GOT3 (cell line): ENCODE measurements at places on chromosomes 6 and 20.

- no peak for DNase-seq
Measured at GRCh38 chr20:24948939-24949679, at the start of gene CST7. CST7 (plus strand) TSS chr20:24949269; CDS start chr20:24949506, 237 bp downstream.

- no peak for DNase-seq
Measured at GRCh38 chr6:62808565-62809293, 402.5 kb upstream of the FKBP1C start.

- DNase-seq: no peak
Measured at GRCh38 chr6:33216117-33216649, 7.9 kb downstream of the RING1 start.

DNA sequence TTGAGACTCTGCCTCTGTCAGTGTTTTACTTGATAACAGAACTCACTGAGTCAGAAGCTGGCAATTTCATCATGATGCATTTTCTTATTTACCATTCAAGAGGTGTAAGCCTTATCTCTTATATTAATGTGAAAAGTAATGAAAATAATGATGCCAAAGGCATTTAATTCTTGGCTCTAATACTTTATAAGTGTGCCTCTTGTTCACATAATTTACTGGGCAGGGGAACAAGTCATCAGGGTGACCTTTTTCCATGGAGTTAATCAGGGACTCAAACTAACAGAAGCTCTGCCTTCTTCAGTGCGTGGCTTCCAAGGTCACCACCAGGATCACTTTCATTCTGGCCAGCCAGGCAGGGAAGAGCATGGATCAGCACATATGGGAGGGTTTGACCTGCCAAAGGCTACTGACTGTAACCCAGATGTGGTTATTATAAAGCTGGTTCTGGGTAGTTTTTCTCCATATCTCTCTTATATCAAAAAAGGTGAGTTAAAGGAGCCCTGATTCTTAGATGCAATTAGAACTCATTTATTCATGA, 5.2 kb upstream of the PLCB1 start:
- DNase-seq: no peak

DNA sequence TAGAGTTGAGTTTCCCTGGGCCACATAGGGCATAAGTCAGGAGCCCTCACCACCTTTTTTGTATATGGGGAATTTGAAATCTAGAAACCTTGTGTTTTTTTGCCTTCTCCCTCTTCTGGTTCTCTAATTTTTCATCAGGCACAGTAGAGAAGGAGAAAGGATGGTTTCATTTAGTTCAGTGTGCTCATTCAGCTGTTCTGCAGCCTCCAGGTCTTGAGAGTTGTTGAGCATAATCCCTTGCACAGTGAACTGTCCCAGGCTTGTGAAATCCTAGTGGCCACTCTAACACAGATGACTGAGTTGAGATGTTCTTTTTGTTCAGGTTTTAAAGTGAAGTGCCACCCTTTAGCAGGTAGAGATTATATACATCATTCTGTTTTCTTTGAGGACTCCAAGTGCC, 183.5 kb downstream of the CDKAL1 start:
- DNase-seq: no peak

DNA sequence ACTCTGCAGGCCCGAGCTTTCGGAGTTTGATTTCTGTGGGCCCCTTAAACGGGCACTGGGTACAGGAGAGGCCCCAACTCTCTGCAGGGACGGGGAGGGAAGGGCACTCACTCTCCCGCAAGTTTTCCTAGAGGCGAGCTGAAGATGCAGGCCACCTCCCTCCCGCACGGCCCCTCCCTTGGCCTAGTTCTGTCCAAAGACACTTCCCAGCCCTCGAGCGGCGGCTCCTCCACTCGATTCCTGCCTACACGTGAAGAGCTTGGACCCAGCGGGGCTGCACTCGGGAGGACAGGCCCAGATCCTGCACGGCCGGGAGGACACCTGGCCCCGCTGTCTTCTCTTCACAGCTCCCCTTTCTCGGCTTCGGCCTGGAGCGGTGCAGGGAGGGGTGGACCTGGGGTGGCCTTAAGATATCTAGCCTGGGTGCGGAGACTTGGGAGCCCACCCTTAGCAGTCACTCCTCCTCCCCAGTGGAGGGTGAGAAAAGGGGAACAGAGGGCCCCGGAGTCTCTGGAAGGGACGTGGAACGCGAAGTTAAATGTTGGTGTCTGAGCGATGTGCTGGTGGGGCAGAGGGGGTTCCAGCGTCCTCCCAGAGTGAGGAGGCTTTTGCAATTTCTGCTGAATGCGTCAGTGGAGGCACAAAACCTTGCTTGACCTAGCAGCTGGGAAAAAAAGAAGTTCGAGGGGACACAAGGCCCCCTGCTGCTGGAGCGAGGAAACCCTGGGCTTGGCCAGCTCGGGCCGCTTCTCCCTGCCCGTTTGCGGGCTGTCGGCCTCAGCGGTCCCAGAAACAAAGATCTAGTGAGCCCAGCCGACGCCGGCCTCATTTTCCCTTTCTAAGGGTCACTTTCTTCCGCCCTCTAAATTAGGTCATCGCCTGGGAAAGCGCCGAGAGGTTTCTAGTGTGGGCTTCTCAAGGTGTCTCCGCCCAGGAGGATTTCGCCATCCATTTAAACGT, 4.9 kb downstream of the OLIG3 start:
- DNase-seq: no peak

DNA sequence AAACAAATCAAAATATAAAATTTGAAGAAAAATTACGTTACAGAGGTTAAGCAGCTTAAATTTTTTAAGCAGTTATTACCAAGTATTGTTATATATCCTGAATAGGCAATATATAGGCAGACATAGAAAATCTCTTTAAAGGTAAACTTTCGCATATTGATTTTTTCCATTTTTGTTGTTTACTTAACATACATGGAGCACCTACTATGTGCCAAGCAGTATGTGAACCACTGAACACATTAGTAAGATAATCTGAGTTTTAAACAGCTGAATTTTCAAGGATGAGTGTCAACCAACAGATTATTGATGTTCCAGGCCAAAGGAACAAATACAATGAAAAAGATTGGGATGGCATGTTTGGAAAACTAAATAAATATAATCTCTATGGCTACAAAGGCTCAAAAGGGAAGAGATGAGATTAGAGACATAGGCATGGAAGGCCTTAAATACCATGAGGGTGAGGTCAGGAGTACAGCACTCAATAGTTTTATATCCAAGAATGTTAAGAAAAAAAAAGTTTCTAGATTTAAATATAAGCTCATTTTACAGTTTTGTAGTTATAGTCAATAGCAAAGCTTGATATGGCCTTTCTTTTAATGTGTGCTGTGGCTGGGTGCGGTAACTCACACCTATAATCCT, 277.5 kb downstream of the PTPRK start:
- no peak for DNase-seq

- DNase-seq: no peak
Measured at GRCh38 chr6:67221226-67221625, 1413.9 kb upstream of the ADGRB3 start.

DNA sequence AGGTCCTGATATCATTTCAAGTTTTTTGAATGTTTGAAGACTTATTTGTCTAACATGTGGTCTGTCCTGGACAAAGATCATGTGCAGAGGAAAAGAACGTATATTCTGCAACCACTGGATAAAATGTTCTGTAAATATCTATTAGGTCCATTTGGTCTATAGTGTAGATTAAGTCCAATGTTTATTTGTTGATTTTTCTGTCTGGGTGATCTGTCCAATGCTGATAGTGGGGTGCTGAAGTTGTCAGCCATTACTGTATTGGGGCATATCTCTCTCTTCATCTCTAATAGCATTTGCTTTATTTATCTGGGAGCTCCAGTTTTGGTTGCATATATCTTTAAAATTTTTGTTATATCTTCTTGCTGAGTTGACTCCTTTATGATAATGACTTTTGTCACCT, 258.4 kb upstream of the CITED2 start:
- DNase-seq: no peak

DNA sequence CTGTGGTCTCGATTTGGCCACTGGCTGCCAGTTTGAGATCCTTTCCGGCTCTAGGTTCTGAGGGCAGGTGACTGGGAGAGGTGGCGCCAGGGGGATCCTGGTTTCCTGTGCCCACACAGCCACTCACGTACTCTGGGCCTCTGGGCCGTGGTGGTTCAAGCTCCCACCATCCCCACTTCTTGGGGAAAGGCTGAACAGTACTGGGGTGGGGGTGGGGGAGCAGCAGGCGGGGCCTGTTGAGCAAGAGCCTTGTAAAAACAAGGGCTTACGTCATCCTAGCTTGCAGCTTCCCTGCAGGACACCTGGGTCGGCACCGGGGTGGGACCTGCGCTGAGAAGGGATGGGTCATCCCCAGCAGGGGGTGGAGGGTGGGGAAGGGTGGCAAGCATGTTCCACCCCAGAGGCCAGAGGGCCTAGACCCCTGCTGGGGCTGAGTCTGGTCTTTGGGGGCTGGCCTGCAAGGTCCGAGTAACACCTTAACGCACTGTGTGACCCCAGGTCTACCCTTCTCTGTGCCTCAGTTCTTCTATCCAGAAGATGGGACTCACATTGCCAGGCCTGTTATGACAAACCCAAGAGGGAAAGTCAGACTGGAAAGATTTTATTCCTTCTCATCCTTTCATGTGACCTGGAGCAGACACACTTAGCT, 3.1 kb upstream of the CEBPB start:
- no peak for DNase-seq

GRCh38 chr6:23111984-23112383, 542.6 kb downstream of the HDGFL1 start:
- DNase-seq: no peak

DNA sequence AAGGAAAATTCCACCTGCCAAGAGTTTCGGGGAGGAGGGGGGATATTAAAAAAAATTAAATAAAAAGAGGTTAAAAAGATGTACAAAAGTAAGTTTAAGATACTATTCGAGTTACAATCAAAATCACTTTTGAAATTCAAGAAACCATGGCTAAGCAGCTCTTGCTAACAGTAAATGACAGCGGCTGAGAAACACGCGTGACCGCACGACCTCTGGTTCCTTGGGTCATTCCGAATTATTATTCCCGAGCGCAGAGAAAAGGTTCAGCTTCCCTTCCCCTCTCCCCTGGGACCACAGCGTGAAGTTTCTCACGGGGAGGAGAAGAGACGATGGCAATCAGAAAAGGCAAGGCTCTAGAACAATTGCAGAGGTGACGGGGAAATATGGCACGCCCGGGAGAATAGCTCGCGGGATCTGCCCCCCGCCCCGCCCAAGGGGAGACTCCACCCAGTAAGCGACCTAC, 496 bp downstream of the TMEM242 start:
- DNase-seq: no peak

- DNase-seq: no peak
Measured at GRCh38 chr6:134593887-134594286, 276.0 kb upstream of the SGK1 start.

GRCh38 chr20:47956268-47956995, 171.2 kb upstream of the SULF2 start:
- DNase-seq: no peak

DNA sequence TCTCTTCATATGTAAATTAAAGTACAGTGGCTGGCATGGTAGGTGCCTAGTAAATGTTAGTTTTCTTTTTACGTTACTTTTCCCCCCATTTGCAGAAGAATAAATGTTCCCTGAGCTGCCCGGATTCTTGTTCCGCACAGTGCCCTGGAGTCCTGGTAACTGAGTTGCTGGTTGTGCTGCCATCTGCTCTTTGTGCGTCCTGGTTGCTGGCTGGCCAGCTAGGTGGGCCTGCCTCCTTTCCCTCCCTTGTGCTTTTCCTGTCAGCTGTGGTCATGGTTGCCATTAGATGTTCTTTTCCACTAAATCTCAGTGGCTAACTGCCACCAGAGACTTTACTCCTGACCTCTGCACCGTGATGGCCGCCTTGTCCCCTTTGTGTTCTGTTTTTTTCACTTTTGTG, 28.6 kb downstream of the CEP43 start:
- no peak for DNase-seq

DNA sequence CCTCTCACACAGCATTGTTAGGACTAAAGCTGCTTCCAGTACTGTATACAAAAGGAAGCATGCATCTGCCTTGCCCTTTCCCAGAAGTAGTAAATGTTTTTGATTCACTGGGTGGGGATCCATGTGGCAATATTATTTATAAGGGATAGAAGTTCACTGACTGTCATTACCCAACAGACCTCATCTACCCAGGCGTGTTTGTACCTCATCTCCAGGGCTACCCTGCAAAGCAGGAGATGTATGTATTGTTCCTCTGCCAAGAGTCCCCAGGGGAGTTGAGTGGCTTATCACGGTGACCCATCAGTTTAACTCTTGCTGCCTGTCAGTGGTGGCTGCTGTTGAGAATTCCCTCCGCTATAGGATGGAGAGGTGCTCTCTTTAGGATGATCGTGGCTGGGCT, 42.5 kb downstream of the SLC24A3 start:
- DNase-seq: no peak

GRCh38 chr20:51807720-51808250, 5.5 kb upstream of the SALL4 start:
- DNase-seq: no peak

- no peak for DNase-seq
Measured at GRCh38 chr6:39755231-39755630, 30.0 kb upstream of the KIF6 start.

DNA sequence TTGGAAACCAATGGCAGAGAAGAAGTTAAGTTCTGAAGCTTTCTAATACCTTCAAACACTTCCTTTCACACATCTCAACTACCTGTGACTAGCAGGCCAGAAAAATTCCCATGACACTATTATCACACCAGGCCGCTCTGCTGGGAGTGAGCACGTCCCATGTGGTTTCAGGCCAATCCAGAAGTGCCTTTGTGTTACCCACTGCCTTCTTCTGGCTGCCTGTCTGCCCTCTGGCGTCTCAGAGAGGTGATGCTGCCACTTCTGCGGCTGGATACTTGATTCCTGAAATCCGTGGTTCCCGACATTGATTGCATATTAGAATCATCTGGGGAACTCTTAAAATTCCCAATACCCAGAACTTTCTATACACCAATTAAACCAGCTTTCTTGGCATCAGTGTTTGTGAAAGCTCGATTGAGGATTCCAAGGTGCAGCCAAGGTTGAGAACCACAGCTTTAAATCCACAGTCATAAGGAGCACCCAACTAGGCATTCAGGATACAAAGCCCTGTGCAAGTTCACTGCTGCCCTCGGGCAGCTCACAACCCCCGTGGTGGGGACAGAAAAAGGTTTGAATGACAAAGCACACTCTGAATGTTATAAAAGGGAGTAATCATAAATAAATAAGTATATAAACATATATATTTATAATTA, 65.6 kb downstream of the STMND1 start:
- DNase-seq: no peak

DNA sequence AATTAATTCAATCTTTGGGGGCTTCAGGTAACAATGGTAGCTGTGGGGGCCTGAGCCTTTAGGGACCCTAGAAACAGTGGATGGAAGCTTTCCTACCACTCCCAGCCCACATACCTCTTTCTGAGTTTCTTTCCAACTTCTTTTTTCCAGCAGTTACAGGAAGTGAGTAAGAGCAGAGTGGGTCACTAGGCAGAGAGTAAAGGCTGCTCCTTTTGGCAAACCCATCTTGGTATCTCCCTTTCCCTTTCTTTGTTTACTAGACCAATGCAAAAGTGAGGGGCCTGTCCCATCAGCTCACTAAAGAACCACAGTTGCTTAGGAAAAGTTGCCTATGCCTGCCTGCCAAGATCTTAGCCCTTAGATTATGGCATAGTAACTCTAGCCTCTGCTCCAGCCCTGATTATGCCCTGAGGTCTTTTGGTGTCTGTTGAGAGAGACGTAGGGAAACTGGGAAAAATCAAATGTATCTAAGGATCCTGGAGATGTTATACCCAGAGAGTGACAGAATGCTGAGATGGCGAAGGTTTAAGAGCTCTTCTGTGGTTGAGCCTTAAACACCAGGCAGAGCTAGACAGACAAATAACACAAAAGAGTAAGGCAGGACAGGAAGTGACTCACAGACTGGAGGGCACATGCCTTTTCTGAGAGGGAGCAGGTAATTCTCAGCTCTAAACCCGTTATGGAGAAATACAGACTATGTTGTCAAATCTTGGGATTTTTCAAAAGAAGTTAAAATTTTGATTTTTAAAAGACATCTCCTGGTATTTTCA, 31.3 kb downstream of the TRMT6 start:
- no peak for DNase-seq
